ENCODE measurements at places on chromosomes 12 and 14.

DNA sequence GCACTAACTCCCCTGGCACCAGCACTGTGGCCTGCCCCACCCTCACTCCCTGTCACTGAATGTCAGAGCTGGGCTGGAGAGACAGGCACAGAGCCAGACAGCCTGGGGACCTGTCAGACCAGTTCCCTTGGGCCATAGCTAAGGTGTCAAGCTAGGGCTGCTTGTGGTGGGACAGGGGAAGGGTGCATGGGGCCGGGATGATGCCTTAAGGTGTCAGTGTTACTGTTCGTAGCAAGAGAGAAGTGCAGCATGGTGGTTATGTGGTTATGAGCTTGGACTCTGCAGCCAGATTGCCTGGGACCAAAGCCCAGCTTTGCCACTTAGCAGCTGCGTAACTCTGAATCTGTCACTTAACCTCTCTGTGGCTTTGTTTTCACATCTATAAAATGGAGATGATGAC, 3.8 kb downstream of the RAPGEF3 start:
- DNase-seq, result no peak

- DNase-seq, result no peak
These were observed 202.6 kb downstream of the ANO6 start for GRCh38 chr12:45418520-45418919.

DNA sequence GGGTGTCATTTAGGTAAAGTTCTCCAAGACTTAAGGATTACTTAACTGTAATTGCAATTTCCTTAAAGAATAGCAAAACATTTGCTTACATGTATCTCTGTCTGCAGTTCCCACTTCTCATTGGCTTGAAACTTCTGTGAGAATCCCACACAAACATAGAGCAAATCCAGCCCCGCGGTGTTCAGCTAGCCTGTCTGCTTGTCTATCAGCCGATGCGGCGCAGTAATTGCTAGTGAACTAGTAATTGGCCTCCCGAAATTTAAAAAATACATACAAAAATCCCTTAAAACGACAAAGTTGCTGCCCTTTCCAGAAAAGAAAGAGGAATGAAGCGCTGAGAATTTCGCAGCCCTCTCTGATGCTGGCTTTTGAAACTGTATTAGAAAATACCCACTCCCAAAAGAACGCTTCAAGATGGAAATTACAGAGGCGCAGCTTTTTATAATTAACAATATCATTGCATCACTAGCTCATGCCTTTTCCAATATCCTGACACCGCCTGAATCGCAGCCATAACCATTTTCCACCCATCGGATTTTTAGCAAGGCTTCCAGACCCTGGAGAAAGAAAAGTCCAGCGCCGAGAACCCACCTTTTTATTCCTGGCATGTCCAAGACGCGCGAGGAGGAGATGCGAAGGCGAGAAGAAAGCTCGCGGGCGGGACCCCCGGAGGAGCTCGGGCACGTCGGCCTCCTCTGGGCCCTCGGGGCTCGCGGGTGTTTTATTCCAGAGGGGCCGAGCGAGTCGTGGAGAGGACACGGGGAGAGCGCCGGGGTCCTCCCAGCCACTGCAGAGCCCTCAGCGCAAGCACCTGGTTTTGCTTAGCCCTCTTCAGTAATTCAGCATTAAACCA, 646 bp downstream of the FBLN5 start:
- DNase-seq, result peak; percentile 47

DNA sequence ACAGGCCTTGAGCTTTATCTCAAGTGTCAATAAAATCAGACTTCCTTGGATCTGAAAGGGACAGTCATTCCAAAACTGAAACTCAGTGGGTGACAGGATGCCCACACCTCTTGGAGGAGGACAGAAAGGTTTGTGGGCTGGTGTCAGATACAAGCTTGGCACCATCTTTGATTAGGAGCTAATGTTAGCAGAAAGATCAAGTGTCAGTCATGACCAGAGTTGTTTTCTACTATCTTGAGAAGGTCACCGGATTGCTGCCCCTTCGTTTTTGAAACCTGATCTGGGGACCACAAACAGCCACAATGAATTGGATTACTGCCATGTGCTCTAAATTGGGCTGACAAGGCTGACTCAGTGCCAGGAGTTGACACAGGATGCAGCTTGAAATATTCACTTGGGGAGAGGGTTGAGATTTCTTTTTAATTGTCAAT, 88.3 kb downstream of the OTOGL start:
- DNase-seq, result peak; percentile 40

DNA sequence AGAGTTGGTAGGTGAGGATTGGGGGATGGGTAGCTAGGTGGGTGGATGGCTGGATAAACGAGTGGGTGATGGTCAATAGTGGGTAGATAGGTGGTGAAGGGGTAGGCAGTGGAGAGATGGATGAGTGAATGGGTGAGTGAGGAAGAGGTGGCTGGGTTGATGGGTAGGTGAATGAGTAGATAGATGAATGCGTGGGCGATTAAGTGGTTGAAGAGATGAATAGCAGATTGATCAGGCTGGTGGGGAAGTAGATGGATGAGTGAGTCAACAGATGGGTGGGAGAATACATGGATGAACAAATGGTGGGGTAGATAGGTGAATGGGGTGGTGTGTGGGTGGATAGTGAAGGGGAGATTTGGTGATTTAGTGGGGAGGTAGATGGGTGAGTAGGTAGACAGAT, 51.1 kb downstream of the SYNE3 start:
- DNase-seq, result no peak

- DNase-seq, result no peak
These were observed 34.3 kb downstream of the NOPCHAP1 start for GRCh38 chr12:105020241-105020962.

GRCh38 chr12:92010853-92011701, 134.6 kb downstream of the BTG1 start:
- no peak for DNase-seq

DNA sequence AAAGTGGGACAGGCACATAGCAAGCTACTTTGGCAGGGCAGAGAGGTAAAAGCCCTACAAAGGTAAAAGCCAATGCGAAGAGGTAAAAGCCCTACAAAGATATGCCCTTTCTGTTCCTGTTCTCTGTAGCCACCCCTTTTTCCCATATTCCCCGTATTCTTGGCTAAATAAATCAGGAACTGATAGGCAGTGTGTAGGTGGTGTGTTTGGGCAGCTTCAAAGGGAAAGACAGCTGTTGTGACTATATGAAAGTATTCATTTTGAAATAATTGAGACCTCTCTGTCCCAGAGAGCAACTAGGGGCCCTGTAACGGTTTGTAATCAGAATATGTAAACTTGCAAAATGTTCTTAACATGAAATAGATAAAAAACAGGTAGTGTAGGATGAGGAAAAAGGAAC, 11.3 kb upstream of the SLC41A2 start:
- no peak for DNase-seq

GRCh38 chr12:123134826-123135225, 16.1 kb downstream of the PITPNM2 start:
- no peak for DNase-seq

- no peak for DNase-seq
These were observed 477 bp downstream of the OAS3 start for GRCh38 chr12:112938751-112939150.

GRCh38 chr14:80269353-80269925, 58.1 kb upstream of the DIO2 start:
- DNase-seq, result peak; percentile 37

GRCh38 chr12:131378176-131378842, 332.6 kb upstream of the SFSWAP start:
- no peak for DNase-seq

DNA sequence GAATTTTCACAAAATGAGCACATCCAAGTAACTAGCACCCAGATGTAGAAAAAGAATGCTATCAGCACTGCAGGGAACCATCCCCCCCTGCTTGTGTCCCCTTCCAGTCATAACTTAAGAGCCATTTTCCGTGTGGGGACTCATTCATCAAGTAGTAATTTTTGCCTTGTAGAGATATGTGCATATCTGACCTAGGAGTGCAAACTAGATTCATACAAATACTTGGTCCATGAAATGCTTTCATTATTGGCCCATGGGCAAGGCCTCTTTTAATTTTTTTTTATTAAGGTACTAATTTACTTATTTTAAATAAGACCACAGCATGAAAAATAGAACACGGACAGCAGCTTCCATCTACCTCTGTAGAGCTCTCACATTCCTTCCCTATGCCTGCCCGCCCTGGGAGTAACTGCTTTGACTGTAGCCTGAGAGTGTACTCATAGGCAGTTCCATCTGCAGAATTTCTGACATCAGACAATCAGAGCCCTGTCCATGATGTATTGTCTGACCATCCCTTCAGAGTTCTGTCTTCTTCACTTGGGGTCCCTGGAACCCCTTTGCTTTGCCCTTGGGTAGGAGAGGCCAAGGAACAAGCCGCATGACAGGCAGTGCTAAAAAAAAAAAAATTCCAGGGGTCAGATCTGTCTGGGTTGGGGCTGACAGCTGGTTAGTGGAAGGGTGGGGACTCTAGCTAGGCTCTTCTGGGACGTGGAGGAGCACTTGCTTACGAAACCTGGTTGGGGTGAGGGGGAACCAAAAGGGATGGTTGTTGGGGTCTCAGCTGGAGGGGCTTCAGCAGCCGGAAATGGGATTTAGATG, 131.7 kb downstream of the C12orf75 start:
- no peak for DNase-seq

DNA sequence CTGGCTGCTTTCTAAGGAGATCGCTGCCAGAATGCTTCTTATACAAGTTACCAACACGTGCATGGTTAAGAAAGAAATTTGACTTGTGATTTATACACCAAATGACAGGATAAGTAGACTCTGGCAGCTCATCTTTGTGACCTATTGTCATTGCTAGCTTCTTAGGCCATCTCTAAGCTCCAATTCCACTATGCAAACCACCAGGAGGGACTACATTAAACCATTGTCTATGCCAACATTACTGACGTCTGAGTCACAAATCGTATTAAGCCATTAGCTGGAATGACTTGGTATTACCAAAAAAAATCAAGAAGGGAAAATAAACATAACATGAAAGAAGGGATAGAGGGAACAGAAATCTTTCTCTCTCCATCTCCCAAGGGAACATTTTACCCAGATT, 15.8 kb upstream of the VPS33A start:
- DNase-seq, result peak; percentile 83

DNA sequence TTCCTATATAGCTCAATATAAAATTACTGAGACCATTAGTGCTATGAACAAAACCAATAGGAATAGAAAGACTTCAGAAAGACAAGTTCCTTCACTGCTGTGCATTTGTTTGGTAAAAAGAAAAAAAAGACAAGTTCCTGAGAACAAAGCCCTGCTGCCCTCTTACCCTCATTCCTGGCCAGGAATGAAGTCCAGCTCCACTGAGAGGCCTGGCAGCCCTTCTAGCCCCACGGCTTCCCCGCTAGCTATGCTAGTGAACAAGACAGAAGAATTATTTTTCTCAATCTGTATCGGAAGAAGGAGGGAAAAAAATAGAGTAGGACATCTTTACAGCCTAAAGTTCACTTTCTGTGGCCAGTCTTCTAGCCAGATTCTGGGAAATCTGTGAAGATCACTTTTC, 1.6 kb downstream of the MFAP5 start:
- peak; percentile 23 for DNase-seq

DNA sequence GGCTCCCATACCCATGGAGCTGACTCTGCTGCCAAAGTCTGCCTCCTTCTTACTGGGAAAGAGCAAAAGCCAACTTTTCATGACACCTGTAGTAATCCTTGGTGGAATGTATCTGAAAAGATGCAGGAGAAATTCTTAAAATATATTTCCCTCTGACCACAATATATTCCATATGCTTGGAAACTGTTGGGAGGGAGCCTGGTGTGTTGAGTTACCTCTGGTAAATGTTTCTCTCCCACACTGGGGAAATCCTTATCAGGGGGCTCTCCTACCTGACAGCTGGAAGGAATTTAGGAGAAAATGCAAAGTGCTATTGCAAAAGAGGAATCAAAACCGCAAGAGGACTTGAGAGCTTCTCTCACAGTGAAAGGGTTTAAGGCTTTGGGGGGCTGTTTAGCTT, 139.4 kb downstream of the TBX5 start:
- DNase-seq, result peak; percentile 31

DNA sequence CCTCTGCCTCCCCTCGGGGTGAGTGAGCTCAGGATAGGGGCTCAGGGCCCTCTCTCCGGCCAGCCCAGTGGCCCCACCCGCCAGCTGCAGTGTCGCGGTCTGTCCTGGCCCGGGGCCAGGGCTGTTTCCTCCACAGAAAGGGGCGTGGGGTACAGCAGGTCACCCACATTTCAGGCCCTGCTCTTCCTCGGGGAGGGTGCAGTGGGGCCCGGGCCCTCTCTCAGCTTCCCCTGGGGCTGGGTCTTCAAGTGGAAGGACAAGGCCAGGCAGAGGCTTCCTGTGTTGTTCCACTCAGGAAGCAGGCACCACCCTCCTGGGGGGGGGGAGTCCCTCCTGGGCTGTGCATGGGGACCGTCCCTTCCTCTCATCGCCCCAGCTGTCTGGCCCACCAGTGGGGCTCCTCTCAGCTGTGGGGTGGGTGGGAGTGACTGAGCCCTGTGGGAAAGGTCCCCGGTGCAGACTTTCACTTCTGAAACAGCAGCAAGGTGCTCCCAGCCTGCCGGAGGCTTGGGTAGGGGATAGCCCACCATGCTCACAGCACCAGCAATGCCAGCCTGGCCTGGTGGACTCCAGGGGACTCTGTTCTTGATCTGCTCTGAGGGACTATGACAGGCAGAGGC, 3.7 kb downstream of the GPR132 start:
- DNase-seq, result no peak

- DNase-seq, result peak; percentile 82
These were observed 102.5 kb downstream of the FGD4 start for GRCh38 chr12:32501835-32502333.

- DNase-seq, result peak; percentile 40
These were observed 75.8 kb downstream of the C12orf50 start for GRCh38 chr12:87953256-87953860.

DNA sequence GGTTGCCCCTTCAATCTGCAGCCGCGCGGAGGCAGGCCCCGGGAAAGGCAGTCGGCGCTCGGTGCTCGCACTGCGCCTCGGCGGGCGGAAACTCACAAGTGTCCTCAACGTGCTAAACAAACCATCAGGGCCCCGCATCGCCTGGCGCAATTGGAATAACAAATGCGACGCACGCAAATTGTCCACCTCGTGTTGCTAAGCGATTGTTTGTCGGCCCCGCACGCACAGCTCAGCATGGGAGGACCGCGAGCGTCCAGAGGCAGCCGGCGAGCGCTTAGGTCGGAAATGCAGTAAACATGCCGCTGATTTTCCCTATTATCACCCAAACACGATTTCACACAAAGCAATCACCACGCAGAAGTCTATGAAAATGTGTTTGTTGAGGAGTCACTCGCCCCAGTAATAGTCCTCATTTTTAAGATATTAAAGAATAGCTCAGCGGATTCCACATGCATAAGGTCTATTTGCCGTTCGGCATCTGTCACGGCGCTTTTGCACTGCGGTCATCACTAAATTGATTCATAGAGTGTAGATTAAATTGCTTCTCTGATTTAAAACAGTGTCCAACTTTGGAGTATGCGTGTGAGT, 3.2 kb upstream of the GSC start:
- DNase-seq, result no peak

DNA sequence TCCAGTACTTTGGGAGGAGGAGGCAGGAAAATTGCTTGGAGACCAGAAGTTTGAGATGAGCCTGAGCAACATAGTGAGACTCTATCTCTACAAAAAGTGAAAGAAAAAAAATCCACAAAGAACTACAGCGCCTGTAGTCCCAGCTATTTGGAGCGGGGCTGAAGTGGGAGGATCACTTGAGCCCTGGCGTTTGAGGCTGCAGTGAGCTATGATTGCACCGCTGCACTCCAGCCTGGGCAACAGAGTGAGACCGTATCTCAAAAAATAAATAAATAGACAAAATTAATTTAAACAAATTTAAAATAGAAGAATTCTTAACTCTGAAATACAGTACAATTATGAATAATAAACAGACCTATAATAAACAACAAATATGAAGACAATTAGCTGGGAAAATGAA, 40.9 kb downstream of the ATL1 start:
- DNase-seq, result no peak

- DNase-seq, result peak; percentile 37
These were observed 1.3 kb downstream of the OTOGL start for GRCh38 chr12:80100591-80100990.

- no peak for DNase-seq
These were observed 66.6 kb downstream of the MON2 start for GRCh38 chr12:62533087-62533754.
